ENCODE measurements at places on chromosomes 4 and X.

DNA sequence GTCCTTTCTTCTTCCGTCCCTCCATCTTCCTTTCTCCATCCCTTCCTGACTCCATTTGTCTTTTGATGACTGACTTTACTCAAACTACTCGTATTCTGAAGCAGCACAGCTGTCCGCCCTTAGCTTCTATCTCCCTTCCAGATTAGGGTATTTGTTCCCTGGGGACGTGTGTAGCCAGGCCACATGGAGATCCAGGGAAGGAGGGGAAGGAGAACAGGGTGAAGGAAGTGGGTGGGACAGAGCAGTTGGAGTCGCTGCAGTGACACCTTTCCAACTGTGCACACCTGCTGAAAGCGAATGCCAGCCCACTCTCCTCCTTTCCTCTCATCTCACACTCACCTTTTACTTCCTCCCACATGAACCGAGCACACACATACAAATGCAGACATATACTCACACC lies 323.8 kb downstream of the DCTD start:
- no peak for DNase-seq

DNA sequence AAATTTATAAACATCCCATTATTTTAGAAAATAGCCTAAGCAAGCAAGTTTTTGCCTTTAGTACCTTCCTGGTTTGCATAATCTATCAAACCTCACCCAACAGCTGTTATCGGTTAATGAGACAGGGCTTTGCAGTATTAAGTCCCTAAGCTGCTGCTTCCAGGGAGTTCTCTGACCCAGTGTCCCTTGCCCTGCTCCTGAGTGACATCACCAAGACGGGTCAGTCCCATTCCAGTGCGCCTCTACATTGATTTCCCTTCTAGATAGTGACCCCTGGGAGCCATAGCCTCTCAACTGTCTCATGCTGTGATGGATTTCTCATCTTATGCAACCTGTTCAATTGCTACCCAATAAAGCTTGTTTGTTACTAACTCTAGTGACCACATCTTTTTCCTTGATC lies 410.4 kb downstream of the SPOCK3 start:
- no peak for DNase-seq

GRCh38 chrX:13691841-13692371 lies 3.0 kb downstream of the RAB9A start:
- no peak for DNase-seq

GRCh38 chrX:55582447-55582846 lies 40.8 kb upstream of the FOXR2 start:
- DNase-seq: no peak
